Fibroblast of skin of abdomen (primary cell): ENCODE measurements at places on chromosomes 4 and X.

DNA sequence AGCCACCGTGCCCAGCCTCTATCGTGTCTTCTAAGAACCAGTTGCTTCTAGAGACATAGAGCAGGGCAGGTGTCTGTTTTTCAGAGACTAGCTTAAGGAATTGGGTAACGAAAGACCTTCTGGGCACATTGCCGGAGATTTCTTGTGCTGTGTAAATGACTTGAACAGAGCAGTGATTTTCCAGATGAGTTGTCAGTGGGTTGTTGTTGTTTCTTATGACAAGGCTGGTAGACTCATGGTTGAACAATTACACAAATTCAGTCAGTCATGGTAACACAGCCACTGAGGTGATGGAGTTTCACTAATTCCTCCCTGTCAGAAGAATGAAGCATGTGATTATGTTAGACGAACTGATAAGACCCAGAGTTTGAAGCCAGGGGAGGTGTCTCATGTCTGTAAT, 20.5 kb upstream of the DDX3X start:
- peak; percentile 39 for DNase-seq

DNA sequence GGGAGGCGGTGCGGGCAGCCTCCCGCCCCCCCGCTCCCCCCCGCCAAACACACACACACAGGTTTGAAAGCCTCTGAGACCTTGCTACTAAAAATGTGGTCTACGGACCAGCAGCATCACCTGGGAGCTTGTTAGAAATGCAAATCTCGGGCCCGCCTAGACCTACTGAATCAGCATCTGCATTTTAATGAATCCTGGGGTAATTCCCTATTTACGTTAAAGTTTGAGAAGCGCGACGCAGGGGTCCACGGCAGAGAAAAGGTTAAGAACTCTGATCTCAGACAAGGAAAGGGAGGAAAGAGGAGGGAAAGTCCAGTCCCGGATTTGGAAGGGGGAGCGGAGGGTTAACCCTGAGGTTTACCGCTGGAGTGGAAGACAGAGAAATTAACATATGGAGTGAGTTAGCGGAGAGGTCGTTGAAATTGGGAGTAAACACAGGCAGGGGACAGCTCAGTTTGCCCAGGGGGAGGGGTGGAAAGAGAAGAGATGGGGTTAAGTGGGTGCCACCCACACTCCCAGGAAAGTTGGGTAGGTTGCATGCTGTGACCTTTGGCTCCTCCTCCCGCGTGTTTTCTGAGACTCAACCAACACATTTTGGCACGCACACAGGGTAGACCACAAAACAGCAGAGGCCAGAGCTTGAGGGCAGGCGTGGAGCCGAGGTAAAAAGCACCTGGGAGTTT, 483.6 kb downstream of the BCOR start:
- DNase-seq, result no peak

DNA sequence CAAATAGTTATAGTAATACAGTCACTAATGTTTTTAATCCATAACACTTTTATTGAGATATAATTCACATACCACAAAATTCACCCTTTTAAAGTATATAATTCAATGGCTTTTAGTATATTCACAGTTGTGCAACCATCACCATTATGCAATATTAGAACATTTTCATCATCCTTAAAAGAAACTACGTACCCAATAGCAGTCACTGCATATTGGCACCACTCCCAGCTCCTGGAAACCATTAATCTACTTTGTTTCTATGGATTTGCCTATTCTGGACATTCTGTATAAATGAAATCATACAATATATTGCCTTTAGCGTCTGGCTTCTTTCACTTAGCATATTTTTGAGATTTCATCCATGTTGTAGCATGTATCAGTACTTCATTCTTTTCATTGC, 99.3 kb downstream of the AMMECR1 start:
- DNase-seq, result peak; percentile 83

- DNase-seq, result no peak
Measured at GRCh38 chr4:53646795-53647194, 55.5 kb upstream of the LNX1 start.

DNA sequence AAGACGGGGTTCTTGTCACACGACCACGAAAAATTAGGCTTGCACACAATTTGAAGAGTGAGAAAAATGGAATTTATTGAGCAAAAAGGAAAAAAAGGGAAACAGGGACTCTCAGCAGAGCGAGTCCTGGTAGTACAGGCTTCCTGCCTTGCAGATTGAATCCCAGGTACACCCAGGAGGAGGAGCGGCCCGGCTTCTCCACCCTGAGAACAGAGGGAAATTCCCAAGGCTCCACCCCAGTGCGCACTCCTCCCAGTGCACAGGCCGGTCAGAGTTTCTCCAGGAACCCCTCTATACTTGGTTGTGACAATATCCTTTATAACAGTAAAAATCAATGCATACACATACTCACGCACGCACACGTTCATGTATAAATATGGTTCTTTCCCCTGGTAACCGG, 22.0 kb downstream of the SLC4A4 start:
- DNase-seq, result no peak

GRCh38 chr4:128566693-128567092, 242.8 kb upstream of the JADE1 start:
- peak; percentile 45 for DNase-seq

- peak; percentile 66 for DNase-seq
Measured at GRCh38 chr4:188550296-188550695, 411.1 kb downstream of the TRIML1 start.

DNA sequence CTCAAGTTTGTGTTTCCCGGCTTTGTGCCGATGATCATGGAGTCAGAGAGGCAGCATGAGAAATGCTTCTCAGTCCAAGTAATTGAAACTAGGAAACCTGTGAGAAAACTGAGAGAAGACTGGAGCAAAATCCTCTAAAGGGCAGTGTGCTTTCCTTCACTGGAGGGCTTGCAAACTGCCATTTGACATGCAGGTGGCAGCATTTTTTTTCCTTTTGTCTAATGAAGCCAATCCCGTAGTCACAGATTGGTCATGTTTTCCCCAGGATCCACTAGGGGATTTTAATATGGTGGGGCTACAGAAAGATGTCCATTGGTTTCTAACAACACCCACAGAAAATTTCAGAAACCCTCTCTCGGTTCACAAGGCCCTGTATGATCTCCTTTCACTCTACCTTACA, 117.4 kb upstream of the NUDT10 start:
- no peak for DNase-seq
